ENCODE measurements at places on chromosomes 5 and 9.

- DNase-seq = no peak
Measured at GRCh38 chr9:20358207-20358606, 264.1 kb downstream of the MLLT3 start.

DNA sequence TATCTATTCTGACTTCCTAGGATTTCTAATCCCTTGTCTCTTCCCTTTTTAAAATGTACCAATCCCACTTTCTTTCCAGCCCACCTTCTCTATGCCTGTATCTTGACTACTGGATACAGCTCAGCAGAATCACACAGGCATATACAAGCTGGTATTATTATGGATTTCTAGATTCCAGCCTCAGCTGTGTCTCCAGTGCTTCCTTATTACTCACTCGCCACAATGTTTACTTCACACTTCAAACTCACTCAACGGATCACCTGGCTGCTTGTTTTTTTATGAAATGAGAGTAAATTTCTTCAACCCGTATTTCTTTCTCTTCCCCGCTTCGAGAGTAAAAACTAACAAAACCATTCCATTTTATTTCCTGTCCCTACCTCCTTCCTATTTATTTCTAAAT, 38.8 kb downstream of the CWC27 start:
- no peak for DNase-seq

- no peak for DNase-seq
Measured at GRCh38 chr9:121217609-121218292, 16.1 kb upstream of the RAB14 start.

- no peak for DNase-seq
Measured at GRCh38 chr9:111483439-111483857, 735 bp downstream of the ECPAS start.

DNA sequence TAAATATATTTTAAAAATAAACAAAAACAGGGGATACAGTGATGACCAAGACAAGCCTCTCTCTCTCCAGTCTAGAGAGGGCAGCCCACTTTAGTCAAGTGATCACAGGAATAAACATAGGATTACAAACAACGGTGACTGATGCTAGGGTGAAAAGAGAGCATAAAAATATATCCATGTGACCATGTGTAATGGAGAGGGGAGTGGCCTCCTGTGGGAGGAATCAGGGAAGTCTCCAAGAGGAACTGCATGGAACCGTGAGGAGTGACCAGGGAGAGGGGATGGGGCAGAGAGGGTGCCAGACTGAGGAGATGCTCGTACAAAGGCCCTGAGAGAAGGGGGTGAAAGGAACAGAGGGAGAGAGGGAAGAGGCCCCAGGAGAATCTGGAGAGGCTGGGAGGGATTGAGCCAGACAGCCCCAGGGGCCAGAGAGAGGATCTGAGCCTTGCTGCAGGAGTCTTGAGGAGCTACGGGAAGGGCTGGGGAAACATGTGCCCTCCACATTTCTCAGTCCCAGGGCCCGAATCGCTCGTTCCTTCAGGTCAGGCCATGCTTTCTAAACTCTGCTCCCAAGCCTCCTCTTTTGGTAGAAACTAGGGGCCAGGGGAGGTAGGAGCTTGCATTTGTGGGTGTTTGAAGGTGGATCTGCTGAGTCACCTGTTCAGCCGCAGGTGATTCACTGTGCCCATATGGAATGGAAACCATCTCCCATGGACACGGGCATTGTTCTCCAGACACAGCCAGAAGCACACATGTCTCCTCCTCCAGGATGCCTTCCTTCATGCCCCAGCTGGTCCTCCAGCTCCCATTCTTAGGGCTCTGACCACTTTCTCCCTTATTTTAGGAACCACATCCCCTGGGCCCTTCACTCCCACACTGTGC, 63.8 kb downstream of the PAX5 start:
- no peak for DNase-seq

GRCh38 chr9:5178126-5178805, 7.2 kb downstream of the INSL6 start:
- DNase-seq = no peak

GRCh38 chr9:136365775-136366222, 2.3 kb upstream of the DNLZ start:
- DNase-seq = no peak

DNA sequence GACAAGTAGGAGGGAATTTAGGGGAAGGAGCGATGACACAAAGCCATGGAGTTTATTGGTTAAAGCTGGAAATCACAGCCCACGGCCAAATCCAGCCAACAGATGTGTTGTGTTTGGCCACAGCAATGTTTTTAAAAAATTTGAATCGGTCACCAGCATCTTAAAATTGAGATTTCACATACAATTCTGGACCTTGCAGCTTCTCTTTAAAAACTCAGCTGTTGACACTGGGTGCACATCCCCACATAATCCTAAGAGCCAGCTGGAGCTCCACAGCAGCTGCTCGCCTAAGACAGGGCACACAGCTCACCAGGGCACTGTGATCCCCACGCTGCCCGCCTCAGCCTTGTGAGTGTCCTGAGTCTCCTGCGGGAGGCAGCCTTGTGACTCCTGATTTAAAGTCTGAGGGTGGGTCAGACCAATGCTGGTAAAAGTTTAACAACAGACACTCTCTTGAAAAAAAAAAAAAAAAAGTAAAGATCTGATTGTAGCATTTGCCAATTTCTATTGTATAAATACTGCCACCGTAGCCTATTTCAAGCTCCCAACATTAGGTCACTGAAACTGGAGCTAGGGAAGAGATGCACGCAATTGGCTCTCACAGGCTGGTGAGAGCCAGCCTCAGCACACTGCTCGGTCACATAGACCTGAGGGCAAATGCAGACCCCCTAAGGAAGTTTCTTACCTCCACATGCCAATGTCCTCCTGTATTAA, 124.8 kb downstream of the HSD17B3 start:
- no peak for DNase-seq

- DNase-seq = no peak
Measured at GRCh38 chr9:69036309-69036708, 757 bp downstream of the FXN start.
